ENCODE measurements at places on chromosomes 5 and 9.

GRCh38 chr5:175551266-175551665 lies 72.9 kb downstream of the SFXN1 start:
- no peak for DNase-seq

- DNase-seq: no peak
These were observed 24.5 kb upstream of the SARDH start for GRCh38 chr9:133762488-133763271.

DNA sequence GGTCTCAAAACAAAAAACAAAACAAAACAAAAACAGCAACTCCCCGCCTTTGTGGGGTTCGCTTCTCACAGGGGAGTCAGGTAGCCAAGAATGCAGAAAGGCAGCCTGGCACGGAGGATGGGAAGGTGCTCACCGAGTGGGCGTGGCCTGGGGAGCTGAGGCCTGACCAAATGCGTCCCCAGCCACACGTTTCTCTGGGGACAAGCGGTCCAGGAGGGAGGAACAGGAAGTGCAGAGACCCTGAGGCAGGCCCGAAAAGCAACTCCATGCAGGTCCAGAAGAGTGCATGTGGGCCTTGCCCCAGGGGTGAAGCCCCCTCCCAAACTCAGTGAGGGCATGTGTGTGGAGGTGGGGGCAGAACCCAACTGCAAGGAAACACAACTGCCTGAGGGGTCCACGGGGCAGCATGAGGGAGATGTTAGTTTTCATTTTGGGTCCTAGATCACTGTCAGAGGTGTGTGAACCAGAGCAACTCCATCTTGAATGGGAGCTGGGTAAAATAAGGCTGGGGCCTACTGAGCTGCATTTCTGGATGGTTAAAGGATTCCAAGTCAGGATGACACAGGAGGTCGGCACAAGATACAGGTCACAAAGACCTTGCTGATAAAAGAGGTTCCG lies 2.6 kb upstream of the UAP1L1 start:
- DNase-seq: no peak

DNA sequence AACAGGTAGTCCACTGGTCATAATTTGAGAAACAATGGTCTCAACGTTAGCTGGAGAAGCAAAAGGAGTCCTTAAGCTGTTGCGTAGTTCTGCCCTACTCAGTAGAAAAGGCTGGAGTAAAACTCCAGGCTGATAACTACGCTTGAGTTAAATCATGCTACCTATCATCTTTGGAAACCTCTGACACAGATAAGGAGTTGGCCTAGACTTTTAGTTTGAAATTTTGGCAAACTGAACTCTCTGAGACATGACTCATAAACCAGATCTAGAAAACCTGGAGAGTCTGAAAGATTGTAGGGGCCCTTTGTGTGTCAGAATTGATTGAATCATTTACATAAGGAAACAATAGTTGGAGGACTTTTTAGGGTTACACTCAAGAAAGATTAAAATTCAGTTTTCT lies 26.3 kb downstream of the NMUR2 start:
- no peak for DNase-seq

DNA sequence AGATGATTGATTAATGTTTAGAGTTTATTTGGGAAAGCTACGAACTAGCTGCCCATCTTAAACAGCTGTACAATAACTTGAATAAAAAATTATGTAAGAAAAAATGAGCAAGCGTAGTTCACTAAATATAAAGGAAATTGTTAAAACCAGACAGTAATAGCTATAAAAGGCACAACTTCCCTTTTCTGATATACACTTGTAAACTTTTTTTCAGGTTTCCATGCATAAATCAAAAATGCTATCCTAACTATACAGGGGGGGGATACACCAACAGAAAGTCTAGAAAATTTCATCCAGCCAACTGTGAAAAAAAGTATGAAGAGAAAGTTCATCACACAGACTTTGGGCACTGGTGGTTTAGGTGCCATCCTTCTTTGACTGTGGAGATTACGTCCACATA lies 122.3 kb downstream of the NR3C1 start:
- no peak for DNase-seq

- DNase-seq: no peak
These were observed 104.5 kb downstream of the VAV2 start for GRCh38 chr9:133887540-133888047.

DNA sequence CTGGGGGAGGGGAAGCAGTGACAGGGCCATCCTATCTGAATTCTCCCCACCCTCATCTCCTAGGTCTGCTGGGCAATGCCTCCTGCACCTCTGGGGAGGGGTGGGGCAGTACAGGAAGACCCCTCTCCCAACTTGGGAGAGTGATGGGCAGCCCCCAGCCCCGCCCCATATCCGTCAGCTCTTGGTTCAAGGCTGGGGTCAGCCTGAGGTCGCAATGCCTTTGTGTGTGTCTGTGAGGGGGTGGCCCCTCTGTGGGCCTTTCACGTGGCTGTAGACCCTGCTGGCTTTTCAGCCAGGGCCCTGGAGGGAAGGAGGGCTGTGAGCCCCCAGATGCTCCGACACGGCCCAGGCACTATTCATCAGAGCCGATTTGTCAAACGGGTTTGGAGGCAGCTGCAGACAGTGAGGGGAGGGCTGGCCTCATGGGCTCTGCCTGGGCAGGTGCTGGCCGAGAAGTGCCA lies 49.5 kb upstream of the RNU6ATAC start:
- DNase-seq: no peak

- DNase-seq: peak; percentile 17
These were observed 87.0 kb downstream of the ZNF618 start for GRCh38 chr9:113963017-113963620.

- no peak for DNase-seq
These were observed 69.1 kb upstream of the RICTOR start for GRCh38 chr5:39143151-39143860.

DNA sequence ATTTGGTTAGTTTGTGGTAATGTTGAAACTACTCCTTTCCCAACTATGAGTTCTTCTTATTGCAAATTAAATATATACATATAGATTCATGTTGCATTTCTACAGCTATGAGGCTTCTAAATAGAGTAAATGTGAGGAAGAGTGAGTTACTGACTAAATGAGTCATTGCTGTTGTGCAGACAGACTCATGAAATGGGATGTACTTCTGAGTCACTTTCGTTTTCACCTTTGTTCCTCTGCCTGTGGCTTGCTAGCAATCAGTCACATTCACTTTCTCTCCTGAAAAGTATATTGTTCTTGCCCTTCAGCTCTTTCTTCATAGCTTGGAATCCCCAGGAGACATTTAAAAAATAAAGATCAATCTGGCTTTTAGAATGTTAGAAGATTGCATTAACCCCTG lies 295.5 kb upstream of the SMC2 start:
- DNase-seq: no peak

- DNase-seq: no peak
These were observed 9.9 kb upstream of the CXXC5 start for GRCh38 chr5:139638090-139638735.

DNA sequence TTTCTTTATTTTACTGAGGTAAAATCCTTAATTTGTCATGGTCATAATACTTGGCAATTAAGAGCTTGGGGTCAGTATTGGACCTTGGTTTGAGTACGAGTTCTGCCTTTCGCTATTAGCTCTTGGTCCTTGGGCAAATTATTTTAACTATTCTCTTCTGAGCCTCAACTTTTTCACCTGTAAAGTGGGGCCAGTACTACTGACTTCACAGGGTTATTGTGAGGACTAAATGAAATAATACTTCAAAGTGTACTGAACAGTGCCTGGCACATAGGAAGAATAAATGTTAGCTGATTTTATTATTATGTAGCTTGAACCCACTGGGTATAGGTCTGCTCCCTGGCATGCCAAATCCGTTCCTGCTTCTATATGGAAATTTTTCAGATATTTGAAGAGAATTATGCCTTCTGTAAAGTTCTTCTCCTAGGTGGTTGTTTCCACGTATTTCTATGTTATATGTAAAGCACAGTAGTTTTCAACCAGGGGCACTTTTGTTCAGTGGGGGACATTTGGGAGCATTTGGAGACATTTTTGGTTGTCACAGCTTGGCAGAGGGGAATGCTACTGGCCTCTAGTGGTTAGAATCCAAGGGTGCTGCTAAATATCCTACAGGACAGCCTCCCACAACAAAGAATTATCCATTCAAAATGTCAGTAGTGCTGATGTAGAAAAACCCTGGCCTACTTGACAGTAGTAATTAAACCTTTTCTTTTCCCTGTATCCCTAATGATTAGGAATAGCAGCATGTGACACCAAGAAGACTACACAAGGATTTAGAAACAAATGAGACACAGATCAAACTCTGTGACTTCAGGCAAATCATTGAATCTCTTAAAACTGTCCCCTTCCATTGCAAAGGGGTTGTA lies 4.5 kb downstream of the RCL1 start:
- DNase-seq: no peak

GRCh38 chr9:97969014-97969413 lies 14.1 kb upstream of the ANP32B start:
- DNase-seq: no peak

DNA sequence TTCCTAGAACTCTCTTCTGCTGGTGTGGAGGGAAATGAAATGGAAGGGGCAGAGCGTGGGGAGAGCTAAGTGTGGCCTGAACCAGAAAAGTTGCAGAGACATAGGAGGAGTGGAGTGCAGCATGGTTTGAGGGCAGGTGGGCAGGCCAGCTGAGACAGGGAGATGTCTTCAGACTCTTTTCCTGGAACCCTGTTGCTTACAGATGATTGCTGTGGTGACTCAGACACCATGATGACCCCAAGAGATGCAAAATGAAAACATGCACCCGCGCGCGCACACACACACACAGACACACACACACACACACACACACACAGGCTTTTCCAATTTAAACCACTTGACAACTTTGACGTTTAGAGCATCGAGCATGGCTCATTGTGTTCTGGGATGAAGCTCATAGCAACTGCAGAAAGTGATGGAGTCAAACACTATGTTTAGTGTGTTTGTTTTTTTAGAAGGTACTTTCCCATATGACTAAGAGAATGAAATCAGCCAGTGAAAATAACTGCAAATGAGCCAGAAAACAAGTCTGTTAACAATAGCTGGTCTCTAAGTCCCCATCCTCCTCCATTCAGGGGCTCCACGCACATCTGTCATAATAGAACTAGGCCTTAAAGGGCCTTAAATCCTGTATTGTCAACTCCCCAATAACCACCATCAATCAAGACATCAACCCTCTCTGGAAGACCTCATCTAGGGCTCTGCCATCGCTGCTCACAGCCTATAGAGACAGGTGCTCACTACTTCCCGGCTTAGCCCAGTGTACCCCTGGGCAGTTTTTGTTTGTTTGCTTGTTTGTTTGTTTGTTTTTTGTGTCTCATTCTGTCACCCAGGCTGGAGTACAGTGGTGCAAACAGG lies 9.6 kb downstream of the TMOD1 start:
- DNase-seq: no peak

DNA sequence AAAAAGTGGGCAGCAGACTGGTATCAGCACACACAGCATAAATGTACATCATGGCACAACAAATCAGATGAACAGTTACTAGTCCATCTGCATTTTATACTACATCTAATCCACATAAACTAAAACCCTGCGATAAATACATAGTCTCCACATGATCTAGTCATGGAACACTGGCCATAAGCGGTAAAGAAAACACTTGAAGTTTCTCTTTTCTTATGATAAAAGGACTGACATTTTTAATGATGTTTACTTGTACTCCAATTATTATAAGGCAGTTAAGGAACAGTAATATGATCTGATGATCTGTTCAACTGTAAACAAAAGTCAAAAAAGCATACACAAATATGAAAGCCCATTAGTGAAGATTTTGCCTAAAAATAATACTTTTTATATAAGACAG lies 112.5 kb downstream of the MPDZ start:
- no peak for DNase-seq

GRCh38 chr5:75342836-75343235 lies 5.8 kb downstream of the HMGCR start:
- no peak for DNase-seq

DNA sequence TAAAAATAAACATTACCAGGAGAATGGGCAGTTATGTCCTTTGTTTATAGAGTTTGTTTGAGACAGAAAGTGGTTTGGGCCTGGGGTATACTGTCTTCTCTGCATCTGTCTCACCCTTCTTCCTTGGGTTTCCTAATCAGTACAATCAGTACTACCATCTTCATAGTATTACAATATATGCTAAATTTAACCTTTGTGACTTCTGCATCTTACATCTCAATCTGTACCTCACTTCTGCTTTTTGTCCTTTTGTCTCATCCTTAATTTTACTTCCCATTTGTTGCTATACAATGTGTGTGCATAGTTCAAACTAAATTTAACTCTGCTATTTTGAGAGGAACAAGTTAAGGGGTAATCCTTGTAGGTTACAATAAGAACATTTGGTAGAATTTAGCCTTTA lies 19.6 kb downstream of the FBXO38 start:
- no peak for DNase-seq

DNA sequence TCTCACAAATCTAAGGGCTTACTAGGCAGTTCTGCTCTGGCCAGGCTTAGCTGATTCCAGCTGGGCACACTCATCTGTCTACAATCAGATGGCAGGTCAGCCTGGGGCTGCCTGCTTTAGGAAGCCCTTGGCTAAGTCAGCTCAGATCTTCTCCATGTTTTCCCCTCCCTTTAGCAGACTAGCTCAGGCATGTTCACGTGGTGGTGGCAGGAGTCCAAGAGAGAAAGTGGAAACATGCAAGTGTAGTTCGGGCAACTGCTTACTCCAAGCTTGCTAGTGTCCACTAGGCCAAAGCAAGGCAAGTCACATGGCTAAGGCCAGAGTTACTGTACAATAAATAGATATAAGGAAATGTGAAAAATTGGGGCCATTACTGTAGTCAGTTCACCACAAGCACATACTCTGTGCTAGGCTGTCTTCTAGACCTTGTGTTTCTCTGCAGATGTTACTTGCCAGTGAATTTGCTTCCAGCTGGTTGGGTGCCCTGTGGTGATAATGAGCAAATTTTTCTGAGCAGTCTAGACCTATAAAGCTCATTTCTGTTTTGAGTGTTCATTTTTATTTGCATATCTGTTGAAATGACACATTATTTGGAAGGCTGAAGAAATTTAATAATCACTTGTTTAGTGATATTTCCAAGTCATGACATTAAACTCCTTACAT lies 38.3 kb downstream of the RECK start:
- DNase-seq: no peak

DNA sequence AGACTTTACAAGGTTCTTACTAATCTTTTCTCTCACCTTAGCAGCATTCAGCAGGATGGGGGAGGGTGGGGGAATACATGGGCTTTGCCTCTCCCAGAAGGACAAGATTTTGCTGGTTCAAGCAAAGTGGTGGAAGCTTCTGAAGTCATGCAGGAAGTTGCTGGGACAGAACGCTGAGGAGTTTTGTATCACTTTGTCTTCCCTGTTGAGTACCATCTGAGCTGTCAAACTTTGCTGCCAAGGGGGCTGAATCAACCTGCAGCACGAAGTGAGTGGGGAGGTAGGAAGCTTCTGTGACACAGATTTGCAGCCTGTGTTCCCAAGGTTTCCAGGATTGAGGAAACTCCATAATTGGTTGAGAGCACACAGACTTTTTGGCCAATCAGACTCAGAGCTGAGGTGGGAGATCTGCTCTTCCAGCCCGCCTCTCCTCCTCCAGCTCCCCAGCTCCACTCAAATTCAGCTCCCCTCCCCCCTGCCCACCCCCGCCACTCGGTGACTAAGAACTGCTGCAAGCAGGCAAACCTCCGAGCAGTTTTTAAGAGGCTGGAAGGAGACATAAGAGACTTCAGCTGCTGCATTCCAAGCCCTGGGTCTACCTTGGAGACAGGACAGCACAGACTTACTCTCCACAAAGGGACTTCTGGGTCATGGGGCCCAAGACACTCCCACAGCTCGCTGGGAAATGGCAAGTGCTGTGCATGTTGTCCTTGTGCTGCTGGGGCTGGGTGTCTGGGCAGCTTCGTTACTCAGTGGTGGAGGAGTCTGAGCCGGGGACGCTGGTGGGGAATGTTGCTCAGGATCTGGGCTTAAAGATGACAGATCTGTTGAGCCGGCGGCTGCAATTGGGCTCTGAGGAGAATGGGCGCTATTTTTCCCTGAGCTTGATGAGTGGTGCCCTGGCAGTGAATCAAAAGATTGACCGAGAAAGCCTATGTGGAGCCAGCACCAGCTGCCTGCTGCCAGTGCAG lies at the start of gene PCDHGC5:
PCDHGC5 (plus strand) TSS at position 491 of the 971 bp plus-strand sequence; CDS start at position 651, 160 bp downstream.
- DNase-seq: no peak
